ENCODE measurements at places on chromosomes 13 and 19.

DNA sequence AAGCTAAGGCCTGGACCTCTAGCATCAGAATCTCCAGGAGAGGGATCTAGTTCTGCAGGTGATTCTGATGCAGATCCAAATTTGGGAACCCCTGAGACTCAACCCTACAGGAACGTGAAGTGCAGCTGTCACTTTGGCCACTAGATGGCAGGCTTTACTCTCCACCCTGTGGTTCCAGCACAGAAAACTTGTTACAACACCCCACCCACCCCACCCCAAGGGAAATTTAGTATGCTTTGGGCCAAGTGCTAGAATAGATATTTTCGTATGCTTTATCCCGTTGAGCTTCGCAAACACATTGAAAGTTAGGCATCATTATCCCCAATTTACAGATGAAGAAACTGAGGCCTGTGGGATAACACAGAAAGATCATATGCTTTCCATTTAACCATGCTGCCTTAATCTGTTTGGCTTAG is 232.0 kb downstream of the B3GLCT start:
- peak; percentile 23 for DNase-seq

DNA sequence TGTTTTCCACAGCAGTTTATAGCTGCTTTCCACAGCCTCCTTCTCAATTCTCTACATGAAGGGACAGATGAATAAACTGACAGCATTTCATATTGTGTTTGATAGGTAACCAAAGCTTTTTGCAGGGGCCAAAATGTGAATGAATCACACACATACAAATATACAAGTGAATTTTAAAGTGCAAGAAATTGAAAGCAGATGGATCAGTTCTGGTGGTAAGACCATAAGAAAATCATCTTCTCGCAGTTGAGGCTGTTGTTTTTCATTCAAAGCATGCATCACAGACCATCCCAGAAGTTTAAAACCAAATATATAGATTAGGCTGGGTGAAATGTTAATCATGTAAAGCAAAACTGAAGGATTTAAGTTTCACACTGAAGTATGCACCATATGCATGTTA is 1569.4 kb downstream of the PCDH9 start:
- DNase-seq = no peak

DNA sequence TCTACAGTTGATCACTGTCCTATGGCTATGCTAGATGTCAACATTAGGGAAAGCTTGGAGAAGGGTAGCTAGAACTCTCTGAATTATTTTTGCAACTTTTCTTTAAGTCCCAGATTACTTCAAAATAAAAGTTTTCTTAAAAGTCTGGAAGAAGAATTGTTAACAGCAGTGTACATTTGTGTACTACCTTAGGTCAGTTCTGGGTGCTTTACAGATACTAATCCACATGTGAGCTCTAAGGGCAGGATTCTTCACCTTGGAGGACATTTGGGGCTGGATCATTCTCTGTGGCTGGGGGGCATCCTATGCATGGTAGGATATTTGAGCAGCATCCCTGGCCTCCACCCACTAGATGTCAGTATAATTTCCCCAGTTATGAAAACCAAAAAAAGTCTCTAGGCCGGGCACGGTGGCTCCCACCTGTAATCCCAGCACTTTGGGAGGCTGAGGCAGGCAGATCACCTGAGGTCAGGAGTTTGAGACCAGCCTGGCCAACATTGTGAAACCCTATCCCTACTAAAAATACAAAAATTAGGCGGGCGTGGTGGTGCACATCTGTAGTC is 2.8 kb downstream of the BRME1 start:
- DNase-seq = peak; percentile 35

GRCh38 chr13:111572956-111573761 is 252.7 kb downstream of the TEX29 start:
- no peak for DNase-seq

DNA sequence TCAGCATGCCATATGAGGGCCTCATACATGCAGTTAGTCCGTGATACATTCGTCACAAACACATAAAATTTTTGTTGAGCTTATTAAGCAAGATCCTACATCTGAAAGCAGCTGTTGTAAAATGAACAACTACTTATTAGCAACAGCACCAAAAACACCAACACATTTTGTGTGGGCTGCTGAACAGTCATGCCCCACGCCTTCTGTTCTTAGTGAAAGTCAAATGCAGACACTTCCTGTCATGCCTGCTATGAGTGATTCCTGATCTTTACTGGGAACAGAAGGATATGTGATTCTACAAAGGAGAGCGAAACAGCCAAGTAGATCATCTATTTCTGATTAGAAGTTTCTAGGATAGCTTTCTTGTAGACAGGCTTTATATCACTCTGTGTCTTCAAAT is 4.2 kb upstream of the B3GLCT start:
- no peak for DNase-seq

DNA sequence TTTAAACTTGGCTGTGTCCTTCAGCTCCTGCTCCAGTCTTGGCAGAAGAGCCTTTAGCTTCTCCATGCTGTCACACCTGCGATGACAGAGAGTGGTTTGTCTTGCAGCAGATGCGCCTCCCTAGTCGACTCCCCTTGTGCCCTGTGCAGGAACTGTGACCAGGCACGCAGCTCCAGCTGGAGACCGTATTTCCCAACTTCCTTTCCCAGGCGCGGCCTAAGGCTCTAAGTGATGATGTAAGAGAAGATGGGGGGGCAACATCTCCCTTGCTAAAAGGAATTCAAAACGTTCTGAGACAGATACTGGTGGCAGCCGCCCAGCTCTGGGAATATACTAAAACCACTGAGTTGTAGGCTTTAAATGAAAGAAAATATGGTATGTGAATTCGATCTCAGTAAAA is 16.3 kb downstream of the DCUN1D2 start:
- no peak for DNase-seq

DNA sequence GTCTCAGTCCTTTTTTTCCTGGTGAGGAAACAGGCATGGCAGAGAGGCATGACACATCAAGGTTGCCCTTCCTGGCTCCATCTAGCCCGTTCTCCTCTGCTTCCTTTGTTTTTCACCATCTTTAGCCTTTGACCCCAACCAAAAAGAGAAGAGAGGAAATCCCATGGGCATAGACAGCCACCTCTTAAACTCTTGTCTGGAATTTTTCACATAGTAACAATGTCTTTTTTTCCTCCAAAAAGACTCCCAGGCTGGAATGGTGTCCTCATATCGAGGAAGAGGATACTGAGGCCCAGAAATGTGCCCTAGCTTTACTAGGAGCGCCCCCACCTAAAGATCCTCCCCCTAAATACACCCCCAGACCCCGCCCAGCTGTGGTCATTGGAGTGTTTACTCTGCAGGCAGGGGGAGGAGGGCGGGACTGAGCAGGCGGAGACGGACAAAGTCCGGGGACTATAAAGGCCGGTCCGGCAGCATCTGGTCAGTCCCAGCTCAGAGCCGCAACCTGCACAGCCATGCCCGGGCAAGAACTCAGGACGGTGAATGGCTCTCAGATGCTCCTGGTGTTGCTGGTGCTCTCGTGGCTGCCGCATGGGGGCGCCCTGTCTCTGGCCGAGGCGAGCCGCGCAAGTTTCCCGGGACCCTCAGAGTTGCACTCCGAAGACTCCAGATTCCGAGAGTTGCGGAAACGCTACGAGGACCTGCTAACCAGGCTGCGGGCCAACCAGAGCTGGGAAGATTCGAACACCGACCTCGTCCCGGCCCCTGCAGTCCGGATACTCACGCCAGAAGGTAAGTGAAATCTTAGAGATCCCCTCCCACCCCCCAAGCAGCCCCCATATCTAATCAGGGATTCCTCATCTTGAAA is at the start of gene GDF15:
Gene GDF15, plus strand, starts transcription at position 484 of the 868 bp plus-strand sequence. Its CDS starts 32 bp downstream, at position 516.
- peak; percentile 6 for DNase-seq

DNA sequence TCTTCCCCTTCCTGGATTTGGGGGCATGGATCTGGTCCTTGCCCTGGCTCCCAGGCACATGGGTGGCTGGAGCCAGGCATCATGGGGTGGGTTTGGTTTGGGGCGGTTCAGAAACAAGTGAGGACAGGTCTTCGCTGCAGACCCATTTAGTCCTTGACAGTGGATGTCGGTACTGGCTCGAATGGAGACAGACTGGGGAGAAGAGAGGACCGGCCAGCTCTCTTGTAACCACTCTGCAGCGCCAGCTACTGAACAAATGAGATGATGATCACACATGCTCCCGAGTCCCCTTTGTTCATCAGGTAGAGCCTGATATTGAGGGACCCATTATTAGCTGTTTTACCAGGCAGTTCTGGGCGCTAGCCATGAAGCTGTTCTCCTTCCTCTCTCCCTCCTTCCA is 64.5 kb downstream of the CHST8 start:
- DNase-seq = no peak

- no peak for DNase-seq
These were observed 17.2 kb upstream of the CYSLTR2 start for GRCh38 chr13:48636550-48636949.

GRCh38 chr19:6032381-6032780 is 54.4 kb upstream of the RANBP3 start:
- DNase-seq = no peak

DNA sequence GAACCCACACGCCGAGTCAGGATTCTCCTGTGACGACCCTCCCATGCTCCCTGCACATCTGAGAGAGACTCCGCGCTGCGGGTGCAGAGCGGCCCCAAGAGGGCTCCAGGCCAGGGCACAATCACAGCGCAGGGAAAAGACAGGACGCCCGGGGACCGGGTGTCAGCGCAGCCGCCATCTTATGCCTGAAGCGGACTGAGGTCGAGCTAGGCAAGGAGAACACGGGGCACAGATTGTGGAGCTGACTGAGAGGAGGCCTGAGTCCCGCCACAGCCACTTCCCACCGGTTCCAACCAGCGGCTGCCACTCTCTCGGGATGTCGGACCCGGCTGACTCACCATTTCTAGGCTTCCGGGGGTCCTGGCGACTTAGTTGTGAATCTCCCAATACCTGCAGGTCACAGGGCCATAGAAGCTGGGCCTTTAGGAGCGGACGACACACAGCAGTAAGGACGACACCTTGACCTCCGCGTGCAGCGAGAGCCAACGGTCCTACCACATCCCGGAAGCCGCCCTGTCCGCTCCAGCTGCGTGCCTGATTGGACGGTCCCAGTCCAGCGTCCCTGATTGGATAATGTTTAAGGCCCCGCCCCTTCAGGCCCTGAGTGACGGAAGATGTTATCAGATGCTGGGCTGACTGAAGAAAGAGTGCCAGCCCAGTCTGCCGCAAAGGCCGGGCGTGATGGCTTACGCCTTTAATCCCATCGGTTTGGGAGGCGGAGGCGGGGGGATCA is at the start of gene ZNF728:
Gene ZNF728, minus strand, starts transcription at position 487 of the 733 bp plus-strand sequence. Its CDS starts 146 bp downstream, at position 341.
- DNase-seq = no peak

DNA sequence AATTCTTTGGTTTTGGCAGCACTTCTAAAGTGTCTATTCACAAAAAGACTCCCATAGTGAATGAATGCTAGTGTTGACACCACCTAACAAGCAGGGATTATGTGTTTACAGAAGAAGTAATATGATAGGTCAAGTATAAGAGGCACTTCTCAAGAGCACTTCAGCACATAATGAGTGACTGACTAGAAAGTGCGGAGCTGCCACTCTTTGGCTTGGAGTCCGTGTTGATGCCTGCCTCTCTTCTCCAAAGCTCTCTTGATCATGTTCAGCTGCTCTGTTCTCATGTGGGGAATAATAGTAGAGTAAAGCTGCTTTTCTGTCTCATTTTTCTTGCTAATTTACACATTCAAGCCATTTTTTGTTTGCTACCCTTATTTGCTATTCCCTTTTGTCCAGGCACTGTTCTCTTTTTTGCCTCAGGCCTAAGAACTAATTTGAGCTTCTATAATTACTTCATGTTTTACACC is 22.7 kb upstream of the MAB21L1 start:
- DNase-seq = no peak

GRCh38 chr13:64054321-64054720 is 2638.7 kb upstream of the PCDH20 start:
- no peak for DNase-seq

DNA sequence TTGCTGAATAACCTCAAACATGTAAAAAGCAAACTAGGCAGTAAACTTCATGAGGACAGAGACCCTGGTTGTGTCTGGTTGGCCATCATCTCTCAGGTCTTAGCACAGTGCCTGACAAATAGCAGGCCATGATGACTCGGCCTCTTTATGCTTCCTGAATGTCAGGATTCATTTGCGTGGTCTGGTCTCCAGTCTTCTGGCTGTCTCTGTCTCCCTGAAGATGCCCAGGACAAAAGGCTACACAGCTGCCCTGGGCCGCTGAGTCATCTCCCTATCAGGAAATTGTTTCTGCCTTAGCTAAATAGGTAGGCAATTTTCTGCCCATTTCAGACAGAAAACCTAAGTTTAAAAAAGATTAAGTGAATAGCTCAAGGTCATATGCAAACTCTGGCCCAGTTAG is 84.1 kb upstream of the FNDC3A start:
- DNase-seq = no peak

DNA sequence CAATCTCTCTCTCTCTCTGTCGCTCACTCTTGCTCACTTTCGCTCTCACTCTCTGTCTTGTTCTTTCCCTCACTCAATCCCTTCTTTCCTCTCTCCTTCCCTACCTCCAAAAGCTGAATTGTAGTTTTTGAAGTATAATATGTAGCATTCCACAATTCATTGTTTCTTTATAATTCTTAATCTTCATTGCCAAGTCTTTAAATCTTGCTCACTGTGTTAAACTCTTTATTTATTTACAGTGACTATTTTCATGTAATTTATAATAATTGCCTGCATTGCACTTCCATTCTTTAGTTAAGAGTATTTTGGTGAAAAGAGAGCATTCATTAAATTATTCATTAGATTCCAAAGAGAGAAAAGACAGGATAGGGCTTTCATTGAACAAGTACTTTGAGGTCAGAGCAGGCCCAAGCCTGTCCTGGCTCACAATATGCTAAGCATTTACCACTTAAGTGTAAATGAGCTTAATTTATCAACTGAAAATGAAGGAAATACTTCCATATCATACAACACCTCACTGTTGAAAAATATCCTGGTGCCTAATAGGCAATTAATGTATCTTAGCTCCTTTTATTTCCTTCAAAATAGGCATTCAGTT is 257.4 kb upstream of the SLITRK1 start:
- DNase-seq = no peak

All from CD4-positive, alpha-beta T cell treated with Interleukin-6 at 100 ng/mL for 8 hours (primary cell).